ENCODE measurements at places on chromosomes 2 and 18.
A peak's percentile ranks its signal among the peaks of the same experiment; 100 is the strongest.

- DNase-seq: no peak
Measured at GRCh38 chr2:225534697-225535096, 135.2 kb downstream of the NYAP2 start.

DNA sequence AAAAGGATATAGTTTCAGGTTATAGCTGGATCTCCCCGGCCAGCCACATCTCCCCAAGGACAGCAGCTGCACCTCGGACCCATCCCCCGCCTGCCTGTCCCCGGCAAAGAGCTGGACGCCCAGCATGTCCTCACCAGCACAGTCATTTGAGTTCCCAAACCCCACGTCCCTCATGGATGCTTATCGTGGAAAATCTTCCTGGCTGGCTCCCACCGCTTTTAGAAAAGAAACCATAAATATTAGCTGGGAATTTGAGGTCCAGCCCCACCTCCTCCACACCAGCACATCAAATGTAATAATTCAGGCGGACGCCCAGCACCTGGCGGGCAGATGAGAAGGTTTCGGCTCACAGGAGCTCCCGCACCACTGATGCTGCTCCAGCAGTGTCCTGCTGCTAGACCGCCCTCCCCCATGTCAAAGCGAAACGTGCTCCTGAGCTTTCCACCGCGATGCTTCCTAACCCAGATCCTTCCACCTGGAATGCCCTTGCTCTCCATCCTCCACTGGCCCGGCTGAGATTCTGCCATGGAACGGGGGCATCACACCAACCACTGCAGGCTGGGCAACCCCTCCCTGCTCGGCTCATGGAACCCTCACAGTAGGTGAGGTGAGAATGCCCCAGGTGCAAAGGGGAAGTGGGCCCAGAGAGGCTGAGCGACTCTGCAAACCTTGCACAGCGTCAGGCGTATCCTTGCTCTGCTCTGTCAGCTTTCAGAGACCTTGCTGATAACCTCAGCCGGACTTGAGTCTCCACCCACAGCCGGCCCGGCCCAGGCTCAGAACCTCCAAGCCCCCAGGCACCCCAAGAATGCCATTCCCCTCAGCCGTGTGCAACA is 71.5 kb upstream of the GPC1 start:
- DNase-seq: no peak

DNA sequence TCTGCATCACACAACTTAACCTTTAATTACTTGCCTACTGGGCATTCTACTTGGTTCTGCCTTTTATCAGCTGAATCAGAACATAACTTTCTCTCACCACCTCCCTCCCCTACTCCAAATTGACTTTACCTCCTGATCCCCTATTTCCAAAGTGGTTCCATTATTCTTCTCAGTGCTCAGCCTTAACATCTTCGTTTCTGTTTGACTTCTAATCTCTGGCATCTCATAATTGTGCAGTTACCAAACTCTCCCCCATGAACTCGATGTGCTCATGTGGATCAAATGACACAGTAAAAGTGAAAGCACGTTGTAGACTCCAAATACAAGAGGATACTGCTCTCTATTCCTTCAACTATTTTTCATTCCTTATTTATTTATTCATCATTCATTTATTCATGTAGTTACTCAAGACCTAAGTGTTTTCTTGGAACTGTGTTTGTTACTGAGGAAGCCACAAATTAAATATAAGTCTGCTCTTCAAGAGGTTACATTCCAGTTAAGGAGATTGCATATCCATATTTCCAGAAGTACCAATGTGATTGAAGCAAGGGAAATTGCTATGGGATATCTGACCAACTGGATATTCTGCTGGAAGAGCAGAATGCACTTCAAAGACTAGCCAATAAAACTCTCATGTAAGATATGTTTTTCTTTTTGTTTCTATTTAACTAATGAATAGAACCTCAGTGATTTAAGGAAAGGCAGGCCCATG is 158.8 kb downstream of the TMEFF2 start:
- DNase-seq: peak; percentile 43

GRCh38 chr2:128549646-128550260 is 231.1 kb upstream of the HS6ST1 start:
- DNase-seq: peak; percentile 47

GRCh38 chr2:40266201-40266600 is 185.7 kb downstream of the SLC8A1 start:
- DNase-seq: no peak
